ENCODE measurements at places on chromosomes 12 and 14.

DNA sequence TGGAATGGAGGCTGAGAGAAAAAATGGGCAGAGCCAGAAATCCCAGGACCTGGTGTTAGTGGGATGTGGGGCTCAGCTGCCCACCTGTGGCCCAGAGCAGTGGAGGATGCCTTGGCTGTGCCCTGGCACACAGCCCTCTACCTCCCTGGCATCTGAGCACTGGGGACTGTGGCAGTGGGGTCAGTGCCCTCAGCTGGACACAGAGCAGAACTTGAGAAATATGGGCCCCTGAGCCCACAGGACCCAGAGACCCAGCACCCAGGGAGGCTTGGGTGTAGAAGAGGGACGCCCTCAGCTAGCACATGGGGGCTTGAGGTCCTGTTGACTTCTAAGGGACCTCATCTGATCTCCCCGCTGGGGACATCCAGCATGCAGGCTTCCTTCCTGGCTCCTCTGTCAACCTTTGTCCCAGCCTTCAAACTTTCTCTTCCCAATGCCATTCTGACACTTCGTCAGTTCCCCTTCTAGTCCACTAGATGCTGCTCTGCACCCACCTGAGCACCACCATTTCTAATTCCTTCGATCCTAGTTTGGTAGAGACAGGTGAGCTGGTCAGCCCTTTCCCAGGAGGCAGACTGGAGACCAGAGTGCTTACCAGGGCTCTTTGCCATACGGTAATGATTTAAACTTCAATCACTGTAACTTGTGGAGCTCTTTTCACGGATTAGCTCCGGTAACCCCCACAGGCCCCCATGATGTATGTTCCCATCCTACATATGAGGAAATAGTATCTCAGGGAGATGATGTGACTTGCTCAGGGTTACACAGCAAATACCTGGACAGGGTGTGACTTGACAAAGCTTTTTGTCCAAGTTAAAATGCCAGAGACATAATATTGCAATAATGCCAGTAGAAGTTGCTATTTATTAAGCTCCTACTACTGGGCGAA lies 143.7 kb downstream of the ASCL4 start:
- DNase-seq = no peak

DNA sequence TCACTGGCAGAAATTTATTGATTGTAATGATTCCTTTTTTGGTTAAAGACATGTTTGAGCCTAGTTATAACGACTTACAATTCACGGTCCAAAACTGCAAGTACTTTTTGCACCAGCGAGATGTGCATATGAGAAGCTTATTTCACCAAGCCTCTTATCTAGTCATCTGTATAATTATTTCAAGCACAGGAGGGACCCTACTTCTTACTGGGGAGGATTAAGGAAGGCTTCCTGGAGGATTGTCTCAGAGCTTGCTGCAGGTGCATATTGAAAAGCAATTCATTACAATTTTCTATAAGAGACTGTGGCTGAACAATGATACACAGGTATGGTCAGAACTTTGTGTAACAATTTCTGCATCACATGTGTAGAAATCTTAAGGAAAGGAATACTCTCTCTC lies 152.9 kb downstream of the CAND1 start:
- no peak for DNase-seq

DNA sequence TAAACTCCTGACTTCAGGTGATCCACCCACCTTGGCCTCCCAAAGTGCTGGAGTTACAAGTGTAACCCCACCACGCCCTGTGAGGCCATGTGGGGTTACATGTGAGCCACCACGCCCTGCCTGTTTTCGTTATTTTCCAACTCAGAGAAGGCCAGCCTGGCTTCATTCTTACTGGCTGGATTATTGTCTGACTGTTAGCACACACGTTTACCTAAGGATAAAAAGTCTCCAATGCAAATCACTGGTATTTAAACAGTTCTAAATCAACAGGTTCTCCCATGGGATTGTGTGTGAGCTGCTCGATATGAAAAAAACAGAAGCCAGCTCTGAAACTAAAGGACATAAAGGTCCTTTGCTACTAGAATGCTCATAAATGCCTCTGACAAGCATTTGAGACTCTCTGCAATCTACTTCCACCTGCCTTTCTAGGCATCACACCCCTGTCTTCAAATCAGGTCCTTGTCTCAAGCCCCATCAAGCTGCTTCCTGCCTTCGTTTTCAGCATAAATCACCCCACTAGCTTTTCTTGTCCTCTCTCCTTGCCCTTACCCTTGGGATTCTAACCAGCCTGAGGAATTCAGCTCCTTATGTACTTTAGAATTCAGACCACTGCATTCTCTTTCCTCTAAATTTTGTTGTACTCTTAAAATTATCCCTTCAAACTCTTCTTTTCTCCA lies 265.0 kb downstream of the DUSP6 start:
- DNase-seq = no peak

DNA sequence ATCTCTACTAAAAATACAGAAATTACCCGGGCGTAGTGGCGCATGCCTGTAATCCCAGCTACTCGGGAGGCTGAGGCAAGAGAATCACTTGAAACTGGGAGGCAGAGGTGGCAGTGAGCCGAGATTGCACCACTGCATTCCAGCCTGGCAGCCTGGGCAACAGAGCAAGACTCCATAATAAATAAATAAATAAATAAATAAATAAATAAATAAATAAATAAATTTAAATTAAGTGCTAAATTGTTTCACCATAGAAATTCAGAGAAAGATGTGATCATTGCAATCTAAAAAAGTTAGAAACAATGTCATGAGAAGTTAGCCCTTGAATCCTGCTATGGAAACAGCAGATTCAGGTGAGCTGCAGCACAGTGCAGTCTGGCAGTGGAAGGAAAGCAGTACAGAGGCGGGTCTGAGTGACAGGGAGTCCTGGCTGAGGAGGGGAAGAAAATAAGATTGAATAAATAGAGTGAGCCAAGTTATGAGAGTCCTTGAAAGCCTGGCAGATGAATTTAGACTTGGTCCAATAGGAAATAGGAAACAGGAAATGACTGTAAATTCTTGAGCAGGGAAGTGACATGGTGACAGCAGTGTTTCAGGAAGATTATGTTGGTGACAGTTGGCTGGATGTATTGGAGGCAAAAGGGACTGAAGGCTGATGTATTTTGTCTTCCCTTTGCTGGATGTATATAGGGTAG lies 241.5 kb downstream of the GXYLT1 start:
- DNase-seq = no peak

DNA sequence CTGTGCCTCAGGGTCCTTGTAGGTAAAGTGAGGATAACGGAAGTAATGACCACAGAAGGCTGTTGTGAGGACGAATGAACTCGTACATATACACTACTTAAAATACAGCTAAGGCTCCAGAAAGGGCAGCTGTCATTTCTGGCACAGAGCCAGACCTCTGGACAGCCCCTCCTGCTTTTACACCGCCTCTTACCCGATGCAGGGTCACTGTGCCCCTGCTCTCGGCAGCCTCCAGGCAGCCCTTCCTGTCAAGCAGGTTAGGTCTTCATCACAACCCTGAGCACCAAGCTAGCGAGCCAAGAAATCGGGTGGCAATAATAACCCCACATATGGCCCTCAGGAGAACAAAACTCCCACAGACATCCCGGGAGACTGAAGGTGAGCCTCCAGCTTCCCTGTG lies 8.5 kb downstream of the TMEM229B start:
- DNase-seq = no peak

- DNase-seq = no peak
Measured at GRCh38 chr12:27083861-27084394, 1.6 kb upstream of the C12orf71 start.

- DNase-seq = no peak
Measured at GRCh38 chr12:92520511-92520910, 182.3 kb upstream of the PLEKHG7 start.

DNA sequence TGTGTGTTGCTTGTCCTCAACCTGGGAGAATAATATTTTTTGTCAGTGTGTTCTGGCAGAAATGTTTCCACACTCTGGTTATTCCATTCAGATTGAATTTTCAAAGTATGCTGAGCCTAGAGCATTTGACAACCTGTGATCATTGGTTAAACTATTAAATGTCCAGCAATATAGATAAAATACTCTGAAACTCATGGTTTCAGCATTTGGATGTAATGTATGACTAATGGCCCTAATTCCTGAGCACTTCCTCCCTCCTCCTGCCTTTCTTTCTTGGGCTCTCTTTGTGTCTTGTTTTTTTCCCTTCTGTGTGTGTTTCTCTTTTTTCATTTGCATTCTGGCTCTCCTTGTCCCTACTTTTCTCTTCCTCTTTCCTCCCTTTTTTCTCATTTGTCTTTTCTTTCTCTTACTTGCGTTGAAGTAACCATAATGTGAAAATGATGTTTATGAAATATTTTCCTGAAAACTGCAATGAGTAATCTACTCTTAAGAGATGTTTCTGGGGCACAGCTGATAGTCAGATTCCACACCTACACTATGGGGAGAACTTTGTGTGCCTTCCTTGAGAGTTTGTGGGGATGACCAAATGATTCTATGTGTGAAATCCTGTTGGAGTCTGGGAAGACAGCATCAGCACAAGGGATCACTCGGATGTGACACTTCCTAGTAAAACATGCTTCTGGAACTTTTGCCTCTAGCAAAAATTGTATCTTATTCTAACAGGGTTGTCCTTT lies 74.6 kb downstream of the FRMD6 start:
- DNase-seq = no peak

GRCh38 chr12:93229494-93230325 lies 148.0 kb upstream of the NUDT4 start:
- DNase-seq = no peak

DNA sequence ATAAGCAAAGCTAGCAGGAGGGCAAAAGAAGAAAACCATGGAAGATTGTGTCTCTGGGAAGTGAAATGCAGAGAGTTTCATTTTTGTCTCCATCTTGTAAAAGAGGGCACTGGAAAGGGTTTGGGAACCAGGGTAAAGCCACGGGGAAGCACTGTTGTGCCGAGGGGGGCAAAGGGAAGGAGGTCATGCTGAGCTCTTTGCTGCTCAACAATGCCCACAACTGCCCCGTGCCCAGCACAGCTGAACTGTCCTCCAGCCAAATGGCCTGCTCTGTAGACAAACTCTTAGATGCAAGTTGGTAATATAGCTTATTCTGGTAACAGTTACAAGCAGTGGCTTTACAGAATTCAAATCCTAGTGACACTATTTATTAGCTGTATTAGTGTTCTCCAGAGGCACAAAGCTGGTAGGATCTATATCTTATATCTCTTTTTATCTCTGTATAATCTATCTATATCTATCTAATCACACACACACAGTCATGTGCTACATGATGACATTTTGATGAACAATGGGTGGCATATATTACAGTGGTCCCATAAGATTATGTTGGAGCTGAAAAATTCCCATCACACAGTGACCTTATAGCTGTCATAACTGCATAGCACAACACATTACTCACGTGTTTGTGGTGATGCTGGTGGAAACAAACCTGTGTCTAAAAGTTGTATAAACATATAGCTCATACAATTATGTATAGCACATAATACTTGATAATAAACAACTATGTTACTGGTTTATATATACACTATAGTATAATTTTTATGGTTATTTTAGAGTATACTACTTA lies 203.4 kb upstream of the DDHD1 start:
- DNase-seq = no peak

DNA sequence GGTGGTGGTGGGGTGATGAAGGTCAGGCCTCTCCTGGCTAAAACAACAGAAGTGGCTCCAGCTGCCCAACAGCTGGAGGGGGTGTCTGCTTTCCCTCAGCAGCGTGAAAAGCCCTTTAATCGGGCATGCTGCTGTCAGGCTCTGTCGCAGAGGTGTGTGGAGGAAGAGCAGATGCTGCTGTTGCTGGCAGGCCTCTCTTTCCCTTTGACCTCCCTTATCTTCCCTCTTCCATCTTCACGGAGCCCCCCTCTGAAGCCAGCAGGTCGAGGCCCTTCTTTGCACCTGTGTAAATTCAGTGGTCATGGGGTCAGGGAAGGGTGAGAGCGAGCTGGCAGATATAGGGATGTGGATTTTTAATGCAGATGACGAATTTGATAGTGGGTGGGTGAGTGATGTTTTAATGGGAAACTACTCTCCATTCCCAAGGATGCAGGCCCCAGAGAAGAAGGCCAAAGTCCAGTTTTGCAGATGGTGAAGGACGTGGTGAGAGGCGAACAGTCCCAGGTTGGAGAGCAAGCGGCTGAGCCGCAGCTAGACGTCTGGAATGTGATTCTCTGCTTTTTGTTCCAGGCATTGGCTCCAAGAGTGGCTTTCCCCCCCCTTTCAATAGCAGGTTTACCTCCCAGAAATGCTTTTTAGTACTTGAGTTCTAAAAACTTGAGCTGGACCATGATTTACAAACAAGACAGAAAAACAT lies 64.0 kb downstream of the SMOC1 start:
- no peak for DNase-seq

All from upper lobe of right lung (tissue), 1 donor.